ENCODE measurements at places on chromosomes 1 and 21.

DNA sequence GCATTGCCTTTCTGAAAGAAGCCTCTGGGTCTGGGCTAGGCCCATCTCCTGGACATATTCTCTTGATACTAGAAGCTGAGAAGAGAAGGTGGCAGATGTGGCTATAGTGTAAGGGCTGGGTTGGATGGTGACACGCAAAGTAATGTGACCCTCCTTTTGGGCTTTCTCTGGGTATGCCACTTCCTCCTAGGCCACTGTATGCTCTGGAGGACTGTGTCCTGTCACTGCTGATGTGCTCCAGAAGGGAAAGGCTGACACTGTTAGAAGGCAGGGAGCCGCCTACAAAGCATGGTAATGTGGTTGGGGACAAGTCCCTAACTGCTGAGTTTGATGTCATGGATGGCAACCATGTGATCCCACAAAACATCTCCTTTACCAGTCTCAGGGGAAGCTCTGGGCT is 112.1 kb downstream of the BCAR3 start:
- no peak for DNase-seq

DNA sequence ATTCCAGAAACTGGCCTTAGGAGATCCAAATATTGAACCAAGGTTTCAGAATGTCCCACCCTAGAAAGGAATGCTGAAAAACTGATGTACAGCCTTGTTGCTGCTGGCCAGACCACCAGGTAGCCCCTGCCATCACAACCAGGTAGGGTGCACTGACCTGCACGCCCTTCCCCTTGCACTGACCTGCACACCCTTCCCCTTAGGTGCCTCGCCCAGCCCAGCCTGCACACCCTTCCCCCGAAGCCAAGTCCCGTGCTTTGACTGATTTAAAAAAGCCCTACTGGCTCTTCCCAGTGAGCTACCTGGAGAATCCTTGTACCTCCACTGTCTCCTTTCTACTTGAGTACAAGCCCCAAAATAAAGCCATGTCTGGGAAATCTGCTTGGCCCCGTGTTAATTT is 26.3 kb upstream of the C1orf198 start:
- DNase-seq, result no peak

- no peak for DNase-seq
Measured at GRCh38 chr1:22547186-22547817, 16.0 kb upstream of the EPHA8 start.

DNA sequence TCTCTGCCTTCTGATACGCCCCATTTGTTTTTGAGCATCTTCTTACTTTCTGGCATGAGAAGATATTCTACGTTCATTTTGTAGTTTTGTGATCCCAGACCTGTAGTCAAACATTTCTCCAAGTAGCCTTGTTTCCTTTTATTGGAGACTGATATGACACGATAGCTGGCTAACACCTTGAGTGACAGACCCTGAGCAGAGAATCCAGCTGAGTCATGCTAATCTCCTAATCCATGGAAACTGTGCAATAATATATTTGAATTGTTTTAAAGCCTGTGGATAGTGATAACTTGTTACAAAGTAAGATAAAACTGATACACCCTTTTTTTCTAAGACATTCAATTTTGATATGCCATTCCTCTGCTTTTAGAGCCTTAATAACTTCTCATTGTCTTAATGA is 1.2 kb upstream of the IFI44L start:
- DNase-seq, result no peak

DNA sequence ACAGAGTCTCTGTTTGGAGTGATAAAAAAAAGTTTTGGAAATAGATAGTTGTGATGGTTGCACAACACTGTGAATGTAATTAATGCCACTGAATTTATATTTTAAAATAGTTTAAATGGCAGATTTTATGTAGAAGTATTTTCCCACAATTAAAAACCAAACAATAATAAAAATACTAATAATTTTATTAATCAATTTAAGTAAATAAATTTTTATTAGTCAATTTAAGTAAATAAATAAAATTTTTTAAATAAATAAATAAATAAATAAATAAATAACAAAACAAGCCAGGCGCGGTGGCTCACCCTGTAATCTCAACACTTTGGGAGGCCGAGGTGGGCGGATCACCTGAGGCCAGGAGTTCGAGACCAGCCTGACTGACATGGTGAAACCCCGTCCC is 4.9 kb upstream of the KDF1 start:
- DNase-seq, result no peak

GRCh38 chr1:235649368-235650163 is at the start of gene GNG4:
GNG4 (minus strand) TSS chr1:235649784; CDS start chr1:235583838, 65,946 bp downstream.
- no peak for DNase-seq

DNA sequence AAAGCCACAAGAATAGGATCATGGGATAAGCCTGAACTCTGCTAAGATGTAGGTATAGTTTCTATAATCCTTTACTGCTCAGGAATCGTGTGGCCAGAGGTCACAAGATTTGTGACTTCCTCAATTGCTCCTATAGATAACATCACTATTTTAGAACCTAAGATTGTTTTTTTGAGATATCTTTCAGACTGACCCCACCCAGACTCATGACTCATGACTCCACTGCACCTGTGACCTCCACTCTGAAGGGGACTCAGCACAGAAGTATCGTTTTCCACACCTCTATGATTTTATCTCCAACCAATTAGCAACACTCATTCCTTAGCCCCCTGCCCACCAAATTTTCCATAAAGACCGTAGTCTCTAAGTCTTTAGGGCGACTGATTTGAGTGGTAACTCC is 124.5 kb upstream of the KCNK1 start:
- no peak for DNase-seq

DNA sequence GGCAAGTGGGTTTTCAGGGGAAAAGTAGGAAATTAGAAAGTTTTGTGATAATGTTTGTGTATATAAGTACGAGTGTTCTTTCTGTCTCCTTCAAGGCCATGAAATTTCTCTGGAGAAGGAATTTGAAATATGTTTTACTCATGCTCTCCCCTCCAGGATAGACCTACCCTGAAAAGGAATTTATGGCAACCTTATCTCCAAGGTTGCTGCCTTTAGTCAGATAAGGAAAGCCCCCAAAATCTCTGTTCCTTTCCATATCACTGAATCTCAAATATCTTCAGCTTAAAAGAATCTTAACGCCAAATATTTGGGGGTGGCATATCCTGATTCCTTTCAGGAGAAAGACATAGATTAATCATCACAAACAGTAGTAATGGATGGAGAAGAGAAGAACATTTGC is 499 bp upstream of the C4BPB start:
- DNase-seq, result no peak

DNA sequence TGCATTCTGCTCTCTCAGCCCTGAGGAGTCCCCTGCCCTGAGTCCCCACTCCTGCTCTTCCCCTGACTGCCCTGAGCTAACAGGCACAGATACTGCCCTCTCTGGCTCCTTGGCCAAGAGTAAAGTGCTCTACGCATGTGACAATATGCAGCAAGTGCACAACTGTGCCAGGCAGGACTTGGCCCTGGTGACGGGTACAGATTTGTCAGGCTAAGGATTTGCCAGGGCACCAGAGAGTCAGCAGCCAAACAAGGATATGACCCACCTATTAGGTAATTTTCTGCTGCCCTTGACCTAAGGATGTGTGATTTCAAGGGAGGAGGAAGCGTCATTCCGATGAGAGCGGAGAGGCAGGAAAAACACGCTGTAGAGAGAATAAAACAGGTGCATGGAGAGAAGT is 339.0 kb downstream of the PTPRU start:
- DNase-seq, result peak; percentile 49

- DNase-seq, result no peak
Measured at GRCh38 chr1:212485913-212486618, 53.3 kb downstream of the NENF start.

DNA sequence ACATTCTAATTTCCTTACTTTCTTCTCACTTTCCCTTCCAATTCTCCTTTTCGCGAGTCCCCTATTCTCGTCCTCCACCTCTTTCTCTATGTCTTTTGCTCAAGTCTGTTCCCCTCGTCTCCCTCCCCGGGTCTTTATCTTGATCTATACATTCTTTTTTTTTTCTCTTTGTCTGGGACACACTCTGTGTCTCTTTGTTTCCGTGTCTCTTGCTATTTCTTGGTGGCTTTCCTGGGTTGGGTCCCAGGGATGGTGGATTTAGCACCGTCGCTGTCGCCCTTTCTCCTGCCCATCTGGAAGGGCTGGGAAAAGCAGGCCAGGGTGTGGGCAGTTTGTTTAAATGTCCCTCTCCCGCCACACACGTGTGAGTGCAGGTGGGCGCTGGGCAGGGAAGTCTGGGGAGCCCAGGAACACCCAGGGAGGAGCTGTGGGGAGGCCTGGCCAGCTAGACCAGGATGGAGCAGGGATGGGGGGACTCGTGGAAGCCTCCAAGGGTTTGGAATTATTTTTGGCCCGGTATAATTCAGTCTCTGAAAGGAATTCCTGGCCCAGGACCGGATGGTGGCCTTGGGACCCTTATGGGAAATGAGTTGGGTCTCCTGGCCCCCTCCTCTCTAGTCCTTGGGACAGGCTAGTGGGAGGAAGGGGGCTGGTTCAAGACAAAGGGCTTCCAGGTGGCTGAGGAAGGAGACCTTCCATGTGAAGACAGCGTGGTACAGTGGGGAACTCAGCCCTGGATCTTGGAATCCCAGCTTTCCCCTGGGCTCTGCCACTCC is 9.5 kb upstream of the ID3 start:
- DNase-seq, result no peak

DNA sequence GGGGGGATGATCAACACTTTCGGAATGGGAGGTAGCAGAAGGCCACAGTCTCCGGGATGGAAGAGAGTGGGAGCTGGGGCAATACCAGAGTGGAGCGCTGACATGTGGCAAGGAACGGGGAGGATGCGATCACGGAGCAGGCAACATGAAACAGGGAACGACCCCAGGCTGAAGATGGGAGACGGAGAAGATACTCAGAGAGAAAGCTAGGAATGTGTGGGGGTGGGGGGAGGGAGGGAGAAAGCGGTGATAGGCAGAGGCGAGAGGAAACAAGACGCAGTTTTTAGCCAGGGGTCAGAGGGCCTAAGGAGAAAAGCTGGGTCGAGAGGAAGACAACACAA is 577 bp downstream of the RAB3GAP2 start:
- no peak for DNase-seq

DNA sequence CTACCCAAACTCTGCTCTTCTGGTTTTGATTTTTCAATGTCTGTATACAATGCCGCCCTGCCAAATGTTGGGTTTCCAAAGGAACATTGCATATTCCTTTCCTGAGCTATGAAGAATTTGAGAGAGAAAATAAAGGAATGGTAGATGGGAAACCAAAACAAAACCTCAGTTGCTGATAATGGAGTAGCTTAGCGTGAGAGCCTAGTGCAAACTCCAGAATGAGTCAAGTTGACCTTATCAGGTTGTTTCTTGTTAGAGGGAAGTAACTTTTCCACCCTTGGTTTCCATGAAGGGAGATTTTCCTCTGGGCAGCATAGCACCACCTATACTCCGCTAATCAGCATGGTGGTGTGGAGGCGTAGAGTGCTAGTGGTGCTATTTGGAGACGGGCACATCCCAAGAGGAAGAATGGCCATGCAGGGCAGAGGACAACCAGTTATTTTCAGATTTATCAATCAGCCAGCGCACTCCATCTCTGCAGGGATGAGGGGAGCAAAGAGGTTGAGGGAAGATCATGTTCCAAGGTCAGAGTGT is 51.6 kb downstream of the BACH1 start:
- DNase-seq, result no peak

DNA sequence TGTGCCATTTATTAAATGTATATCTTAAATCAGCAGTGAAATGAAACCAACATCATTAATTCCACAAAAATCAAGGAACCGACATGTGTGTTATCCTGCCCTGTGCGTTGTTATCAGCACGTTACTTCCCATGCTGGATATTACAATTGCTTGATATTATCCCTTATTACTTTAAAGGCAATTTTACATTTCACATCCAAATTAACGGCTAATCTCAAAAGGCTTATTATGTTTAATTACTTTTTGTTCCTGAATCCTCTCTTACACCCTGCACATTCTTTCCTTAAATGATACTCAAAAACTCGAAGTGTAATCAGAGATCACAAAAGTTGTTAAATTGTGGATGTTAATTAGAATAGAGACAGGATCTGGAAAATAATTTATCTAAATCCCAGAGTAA is 167.9 kb downstream of the DAB1 start:
- no peak for DNase-seq

- DNase-seq, result no peak
Measured at GRCh38 chr1:166170726-166171125, 3.9 kb upstream of the FAM78B start.

DNA sequence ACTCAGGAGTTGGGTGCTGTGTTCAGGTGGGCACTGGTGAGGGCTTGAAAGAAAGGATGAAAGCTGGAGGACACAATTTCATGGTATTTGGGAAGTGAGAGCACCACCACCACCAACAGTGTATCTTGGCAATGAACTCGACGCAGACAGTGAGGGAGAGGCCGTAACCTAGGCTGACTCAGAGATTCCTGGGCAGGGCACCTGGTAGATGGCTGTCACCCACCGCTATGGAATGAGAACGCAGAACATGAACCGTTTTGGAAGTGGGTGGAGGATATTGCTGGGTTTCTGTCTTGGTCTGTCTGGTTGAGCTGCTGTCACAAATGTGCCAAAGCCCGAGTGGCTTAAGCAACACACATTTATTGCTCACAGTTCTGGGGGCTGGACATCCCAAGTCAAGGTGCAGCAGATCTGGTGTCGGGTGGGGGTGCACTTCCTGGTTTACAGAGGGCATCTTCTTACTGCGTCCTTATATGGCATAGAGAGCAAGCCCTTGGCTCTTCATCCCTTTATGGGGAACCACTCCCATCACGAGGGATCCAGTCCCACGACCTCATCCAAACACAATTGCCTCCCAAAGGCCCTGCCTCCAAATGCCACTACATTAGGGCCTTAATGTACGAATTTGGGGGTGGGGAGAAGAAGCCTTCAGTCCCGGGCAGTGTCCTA is 246.3 kb downstream of the SIPA1L2 start:
- no peak for DNase-seq

- DNase-seq, result no peak
Measured at GRCh38 chr1:178599087-178599486, 86.2 kb downstream of the TEX35 start.

- DNase-seq, result no peak
Measured at GRCh38 chr1:165807613-165808012, 19.8 kb upstream of the UCK2 start.

GRCh38 chr1:184791550-184791900 is 36.9 kb upstream of the EDEM3 start:
- no peak for DNase-seq

GRCh38 chr1:197876894-197877293 is 25.5 kb upstream of the C1orf53 start:
- no peak for DNase-seq

GRCh38 chr1:213231795-213232231 is 180.8 kb downstream of the RPS6KC1 start:
- no peak for DNase-seq

- DNase-seq, result no peak
Measured at GRCh38 chr1:214739621-214740238, 136.7 kb downstream of the CENPF start.

GRCh38 chr21:46604975-46605766 is at the start of gene S100B:
S100B (minus strand) TSS chr21:46605082; CDS start chr21:46602415, 2,667 bp downstream.
- no peak for DNase-seq

DNA sequence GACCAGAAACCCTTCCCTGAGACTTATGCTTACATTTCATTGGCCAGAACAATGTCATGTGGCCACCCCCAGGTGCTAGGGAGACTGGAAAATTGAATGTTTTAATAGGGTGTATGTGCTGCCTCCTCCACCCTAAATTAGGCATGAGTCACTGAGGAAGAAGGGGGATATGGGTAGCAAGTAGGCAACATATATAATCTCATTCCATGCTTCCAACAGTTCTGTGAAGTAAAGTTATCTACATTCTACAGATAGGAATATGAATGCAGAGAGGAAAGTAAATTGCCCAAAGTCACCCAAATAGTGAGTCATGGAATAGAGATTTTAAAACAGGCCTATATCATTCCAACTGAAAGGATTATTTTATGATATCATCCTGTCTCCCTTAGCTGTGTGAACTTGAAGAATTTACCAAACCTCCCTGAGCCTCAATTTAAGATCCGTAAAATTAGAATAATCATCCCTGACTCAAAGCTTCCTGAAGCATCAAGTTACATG is 168.6 kb upstream of the FGGY start:
- DNase-seq, result no peak

Measured in left ventricle myocardium inferior (tissue), 1 donor.